ENCODE measurements at places on chromosomes 12 and 14.

- no peaks in the 10 kb centered on the region for H3K27me3 ChIP-seq
- peaks cover 68% of the 10 kb centered on the region for H3K4me1 ChIP-seq
- peak overlapping the region; percentile 87 for H3K27ac ChIP-seq
- H3K4me3 ChIP-seq = peak overlapping the region; percentile 22
- no peak for DNase-seq
- H3K36me3 ChIP-seq = no peaks in the 10 kb centered on the region
Measured at GRCh38 chr12:3150931-3151835, 74.0 kb downstream of the TSPAN9 start.

DNA sequence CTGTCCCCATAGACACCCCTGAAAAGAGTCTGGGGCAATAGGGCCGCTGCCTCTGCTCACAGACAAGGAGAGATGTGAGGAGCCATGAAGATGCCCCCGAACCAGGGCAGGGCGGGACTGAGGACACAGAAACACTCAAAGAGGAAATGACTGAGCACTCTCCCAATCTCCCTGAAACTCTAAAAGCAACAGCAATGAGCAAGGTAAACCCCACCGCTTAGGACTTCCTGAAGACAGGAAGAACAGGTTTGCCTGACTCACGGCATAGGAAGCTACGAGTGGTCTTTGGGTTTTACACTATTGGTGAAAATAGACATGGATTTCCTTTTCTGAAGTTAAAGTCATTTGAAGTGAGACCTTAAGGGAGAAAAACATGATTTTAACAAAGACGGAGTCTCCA lies 32.5 kb downstream of the STX2 start:
- no peaks in the 10 kb centered on the region for H3K27me3 ChIP-seq

DNA sequence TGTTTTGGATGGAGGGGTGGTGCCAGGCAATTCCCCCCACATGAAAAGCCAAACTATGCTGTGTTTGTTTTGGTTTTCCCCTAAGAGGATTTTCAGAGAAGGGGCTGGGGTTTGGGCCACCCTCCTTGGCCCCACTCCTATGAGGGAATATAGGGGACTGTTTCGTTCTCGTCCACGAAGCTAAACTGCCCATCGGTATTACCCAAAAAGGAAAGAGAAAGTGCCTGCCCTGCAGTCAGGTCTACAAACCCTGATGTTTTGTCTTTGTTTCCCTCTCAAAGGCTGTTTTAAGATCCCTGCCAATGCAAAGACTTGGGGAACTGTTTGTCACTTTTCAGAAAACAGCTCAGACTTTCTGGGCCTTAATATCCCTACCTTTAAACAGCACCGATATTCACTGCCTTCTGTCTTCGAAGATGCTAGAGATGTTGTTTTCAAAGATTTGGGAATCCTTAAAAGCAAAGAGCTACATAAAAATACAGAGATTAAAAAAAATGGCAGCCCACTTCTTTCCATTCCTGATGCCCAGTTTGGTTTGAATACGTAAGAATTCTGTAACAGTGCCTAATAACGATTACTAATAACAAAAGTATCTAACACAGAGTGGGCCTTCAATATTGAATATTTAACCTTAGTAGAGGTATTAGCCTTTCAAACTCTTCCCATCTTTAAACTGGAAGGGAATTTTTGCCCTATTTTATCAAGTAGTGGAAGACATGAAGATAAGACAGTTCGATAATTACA lies 518.4 kb downstream of the MED13L start:
- H3K27ac ChIP-seq = peak overlapping the region; percentile 95
- no peaks in the 10 kb centered on the region for H3K36me3 ChIP-seq
- no peak overlapping the region for H3K4me3 ChIP-seq
- peaks cover 85% of the 10 kb centered on the region for H3K4me1 ChIP-seq
- DNase-seq = no peak
- no peaks in the 10 kb centered on the region for H3K27me3 ChIP-seq

DNA sequence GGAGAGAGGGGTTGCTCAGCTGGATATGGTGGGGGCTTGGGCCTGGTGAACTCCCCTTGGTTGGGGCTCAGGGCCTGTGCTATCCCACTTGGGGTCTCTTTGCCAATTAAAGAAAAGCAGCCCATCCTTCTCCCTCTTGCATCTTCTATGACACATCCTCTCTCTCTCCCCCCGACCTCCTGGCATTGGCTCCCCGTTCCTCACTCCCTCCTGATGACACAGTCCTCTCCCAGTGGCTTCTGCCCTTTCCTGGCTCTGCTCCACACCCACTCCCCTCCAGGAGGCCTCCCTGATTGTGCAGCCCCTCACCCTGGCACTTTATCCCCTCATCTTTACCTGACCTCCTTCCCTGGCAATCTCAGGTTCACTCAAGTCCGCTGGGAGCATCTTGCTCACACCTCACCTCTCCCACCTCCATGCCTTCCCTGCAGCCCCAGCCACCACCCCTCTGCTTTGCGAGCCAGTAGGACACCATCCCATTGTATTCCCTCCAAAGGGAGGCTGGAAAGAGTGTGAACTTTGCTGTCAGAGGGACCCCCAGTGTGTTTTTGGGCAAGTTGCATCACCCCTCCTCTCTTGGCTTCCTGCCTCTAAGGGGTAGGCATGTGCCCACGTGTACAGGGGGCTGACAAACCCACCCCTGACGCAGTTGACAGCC lies 10.7 kb downstream of the KRT80 start:
- peak overlapping the region; percentile 96 for H3K27ac ChIP-seq
- H3K4me1 ChIP-seq = peaks cover 54% of the 10 kb centered on the region
- no peaks in the 10 kb centered on the region for H3K36me3 ChIP-seq
- no peak overlapping the region for H3K4me3 ChIP-seq
- H3K27me3 ChIP-seq = no peaks in the 10 kb centered on the region

DNA sequence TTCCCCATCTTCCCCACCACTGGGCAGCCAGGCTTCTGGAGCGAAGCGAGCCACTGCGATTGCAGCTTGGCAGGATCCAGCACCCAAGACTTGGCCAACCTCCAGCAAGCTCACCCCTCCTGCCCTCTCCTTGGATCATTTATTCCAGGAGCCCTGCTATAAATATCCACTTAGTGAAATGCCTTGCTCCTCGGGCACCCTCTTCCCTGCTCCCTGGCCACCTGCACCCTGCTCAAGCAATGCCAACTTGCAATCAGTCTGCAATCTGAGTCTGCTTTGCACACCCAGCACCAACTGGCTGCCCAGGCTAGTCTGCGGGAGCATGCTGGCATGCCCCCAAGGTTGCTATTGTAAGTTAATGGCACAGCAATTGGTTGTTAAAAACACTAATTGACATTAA lies 666.0 kb downstream of the MED13L start:
- H3K4me3 ChIP-seq = no peak overlapping the region
- no peaks in the 10 kb centered on the region for H3K36me3 ChIP-seq
- no peak for DNase-seq
- H3K27ac ChIP-seq = no peak overlapping the region

DNA sequence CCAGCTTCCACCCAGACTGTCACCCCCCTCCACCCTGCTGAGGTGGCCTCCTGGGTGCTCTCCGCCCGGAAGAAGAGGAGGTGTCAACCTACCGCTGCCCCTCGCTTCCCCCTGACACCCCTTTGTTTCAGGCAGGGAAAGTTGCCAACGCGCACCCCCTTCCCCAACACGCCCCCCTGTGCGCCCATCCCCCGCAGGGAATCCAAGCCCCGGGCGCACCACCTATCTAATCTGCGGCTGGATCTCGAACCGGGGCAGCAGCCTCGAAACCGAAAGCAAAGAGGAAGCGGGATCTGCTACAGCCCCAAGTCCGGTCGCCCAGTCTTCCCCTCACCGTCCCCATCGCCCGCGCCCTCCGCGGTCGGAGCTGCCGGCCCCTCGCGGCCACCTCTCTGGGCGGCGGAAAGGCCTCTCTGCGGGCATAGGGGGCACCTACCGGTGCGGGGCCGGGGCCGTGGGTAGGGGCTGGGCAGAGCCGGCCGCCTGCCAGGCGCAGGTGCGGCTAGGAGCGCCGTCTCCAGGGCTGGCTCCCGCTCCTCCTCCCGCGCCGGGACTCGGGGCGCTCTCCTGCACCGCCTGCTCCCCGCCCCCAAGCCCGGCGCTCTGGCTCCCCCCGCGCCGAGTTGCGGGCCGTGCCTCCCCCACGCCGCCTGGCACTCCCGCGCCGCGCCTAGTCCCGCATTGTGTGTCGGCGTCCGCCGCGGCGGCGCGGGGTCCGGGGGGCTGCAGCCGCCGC lies 18.3 kb upstream of the PLEKHH1 start:
- H3K27me3 ChIP-seq = peaks cover 75% of the 10 kb centered on the region
- no peak for DNase-seq
- H3K36me3 ChIP-seq = no peaks in the 10 kb centered on the region
- peak overlapping the region; percentile 73 for H3K4me3 ChIP-seq
- H3K27ac ChIP-seq = peak overlapping the region; percentile 25
- H3K4me1 ChIP-seq = peaks cover 3% of the 10 kb centered on the region

DNA sequence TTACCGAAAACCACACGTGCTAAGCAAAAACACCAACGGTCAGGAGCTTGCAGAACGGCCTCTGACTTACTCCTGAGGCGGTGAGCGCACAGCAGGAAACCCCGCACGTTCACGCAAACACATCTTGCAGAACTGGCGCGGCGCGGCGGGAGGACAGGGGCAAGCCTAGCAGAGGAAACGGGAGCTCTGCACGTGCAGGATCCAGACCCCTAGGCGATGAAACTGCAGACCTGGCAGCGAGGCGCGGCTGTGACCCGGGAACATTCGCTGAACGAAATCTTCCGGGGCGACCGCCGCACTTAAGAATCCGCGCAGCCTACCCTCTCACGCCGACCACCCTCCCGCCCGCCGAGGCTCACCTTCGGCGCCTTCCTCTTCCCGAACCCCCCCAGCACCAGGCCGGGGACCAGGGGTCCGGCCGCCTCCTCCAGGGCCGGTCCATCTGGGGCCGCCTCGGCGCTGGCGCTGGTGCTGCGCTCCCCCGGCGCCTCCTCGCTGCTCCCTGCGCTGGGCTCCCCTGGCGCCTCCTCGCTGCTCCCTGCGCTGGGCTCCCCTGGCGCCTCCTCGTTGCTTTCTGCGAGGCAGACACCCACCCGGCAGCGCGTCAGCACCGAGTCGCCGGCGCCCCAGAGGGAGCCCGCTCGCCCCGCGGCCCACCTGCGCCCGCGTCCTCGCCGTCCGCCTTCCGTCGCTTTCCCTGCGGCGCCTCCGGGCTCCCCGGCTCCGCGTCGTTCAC lies 615 bp downstream of the DDX51 start:
- peaks cover 10% of the 10 kb centered on the region for H3K36me3 ChIP-seq
- H3K27me3 ChIP-seq = peaks cover 2% of the 10 kb centered on the region
- peaks cover 14% of the 10 kb centered on the region for H3K4me1 ChIP-seq
- peak overlapping the region; percentile 77 for H3K4me3 ChIP-seq
- H3K27ac ChIP-seq = peak overlapping the region; percentile 83
- no peak for DNase-seq

DNA sequence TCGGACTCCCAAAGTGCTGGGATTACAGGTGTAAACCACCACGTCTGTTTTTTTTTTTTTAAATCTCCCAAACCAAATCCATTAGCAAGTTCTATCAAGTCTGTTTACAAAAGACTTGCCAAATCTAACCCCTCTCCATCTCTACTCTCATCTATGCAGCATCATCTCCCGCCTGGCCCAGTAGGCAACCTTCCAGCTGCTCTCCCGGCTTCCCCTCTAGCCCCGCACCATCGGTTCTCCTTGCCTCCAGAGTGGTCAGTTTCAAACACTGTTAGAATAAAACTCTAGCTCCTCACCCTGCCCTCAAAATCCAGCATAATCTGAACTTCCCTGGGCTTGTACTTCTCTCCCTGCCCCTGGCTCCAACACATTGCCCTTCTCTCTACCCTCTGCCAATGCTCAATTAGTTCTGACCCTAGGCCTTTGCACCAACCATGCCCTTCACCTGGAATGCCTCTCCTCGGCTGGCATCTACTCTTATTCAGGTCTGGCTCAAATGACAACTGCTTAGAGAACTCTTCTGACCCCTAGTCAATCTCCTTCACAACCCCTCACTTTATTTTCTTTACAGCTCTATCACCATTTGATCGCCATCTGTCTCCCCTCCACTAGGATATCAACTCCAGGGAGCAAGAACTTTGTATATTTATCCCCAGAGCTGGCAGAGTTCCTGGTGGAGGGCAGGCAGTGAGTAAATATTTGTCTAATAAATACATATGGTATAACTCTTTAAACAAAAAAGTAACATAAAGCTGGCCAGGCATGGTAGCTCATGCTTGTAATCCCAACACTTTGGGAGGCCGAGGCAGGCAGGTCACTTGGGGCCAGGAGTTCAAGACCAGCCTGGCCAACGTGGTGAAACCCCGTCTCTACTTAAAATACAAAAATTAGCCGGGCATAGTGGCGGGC lies 4.9 kb downstream of the WSB2 start:
- no peak overlapping the region for H3K27ac ChIP-seq
- H3K4me1 ChIP-seq = peaks cover 10% of the 10 kb centered on the region
- DNase-seq = no peak

- no peaks in the 10 kb centered on the region for H3K27me3 ChIP-seq
- no peak overlapping the region for H3K4me3 ChIP-seq
- H3K36me3 ChIP-seq = peaks cover 9% of the 10 kb centered on the region
Measured at GRCh38 chr12:69579029-69579428, 6.2 kb upstream of the CCT2 start.

DNA sequence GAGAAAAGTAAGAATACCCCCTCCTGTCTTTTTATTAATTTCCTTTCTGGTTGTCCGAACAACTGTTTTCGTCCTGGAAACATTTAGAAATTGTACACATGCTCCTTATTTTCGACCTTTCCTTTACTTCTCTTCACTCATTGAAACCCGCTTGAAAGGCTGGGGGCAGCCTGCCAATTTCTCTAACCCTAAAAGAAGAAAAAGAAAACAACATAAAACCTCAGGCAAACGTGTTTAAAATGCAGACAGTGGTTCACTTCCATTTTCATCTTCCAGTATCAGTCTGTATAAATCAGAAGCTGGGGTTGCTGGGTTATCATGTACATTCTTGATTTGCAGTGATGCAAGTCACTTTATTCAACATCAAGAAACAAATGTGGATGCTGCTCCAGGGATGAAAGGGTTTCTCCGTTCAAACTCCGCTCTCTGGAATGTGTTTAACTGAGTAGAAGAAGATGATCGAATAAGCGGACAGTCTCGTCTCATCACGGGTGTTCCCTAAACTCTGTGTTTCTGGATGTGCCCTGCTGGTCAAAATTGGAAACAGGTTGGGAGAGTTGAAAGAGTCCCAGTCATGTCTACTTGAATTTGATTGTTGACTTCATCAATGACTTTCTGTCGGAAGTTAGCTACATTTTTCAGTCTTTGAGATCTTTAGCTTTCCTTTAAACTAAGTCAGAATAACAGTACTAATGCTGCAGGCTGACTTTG lies 1042.2 kb downstream of the BCL11B start:
- H3K4me3 ChIP-seq = no peak overlapping the region
- DNase-seq = no peak
- H3K27ac ChIP-seq = no peak overlapping the region
- H3K36me3 ChIP-seq = no peaks in the 10 kb centered on the region
- H3K4me1 ChIP-seq = no peaks in the 10 kb centered on the region

- H3K27ac ChIP-seq = peak overlapping the region; percentile 21
- no peaks in the 10 kb centered on the region for H3K27me3 ChIP-seq
- no peak overlapping the region for H3K4me3 ChIP-seq
- peaks cover 14% of the 10 kb centered on the region for H3K36me3 ChIP-seq
- H3K4me1 ChIP-seq = peaks cover 48% of the 10 kb centered on the region
Measured at GRCh38 chr12:68620519-68621471, 10.1 kb downstream of the RAP1B start.
